ENCODE measurements at places on chromosomes 7 and 10. TPM values are rescaled to one million over a fixed set of nuclear protein-coding genes. Genes with fewer than 3 reads are reported as not detected.

GRCh38 chr10:77865580-77866324, 60.8 kb downstream of the DLG5 start:
- no peak for DNase-seq

DNA sequence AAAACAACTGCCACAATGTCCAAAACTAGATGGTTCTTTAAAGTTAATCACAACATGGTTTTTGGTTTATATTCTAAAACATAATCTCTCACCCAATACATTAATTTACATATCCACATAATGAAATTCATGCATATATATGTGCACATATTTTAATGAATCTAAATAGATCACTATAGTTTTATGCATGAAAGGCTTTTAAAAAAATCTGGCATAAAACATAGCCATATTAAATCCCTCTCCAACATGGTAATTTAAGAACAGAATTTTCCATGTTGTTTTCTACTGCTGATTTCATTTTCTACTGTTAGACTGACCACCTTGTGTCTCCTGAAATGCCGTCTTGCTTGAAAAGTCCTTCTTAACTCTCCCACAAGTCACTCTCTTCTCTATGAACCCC, 196.1 kb upstream of the AOAH start:
- DNase-seq = no peak

DNA sequence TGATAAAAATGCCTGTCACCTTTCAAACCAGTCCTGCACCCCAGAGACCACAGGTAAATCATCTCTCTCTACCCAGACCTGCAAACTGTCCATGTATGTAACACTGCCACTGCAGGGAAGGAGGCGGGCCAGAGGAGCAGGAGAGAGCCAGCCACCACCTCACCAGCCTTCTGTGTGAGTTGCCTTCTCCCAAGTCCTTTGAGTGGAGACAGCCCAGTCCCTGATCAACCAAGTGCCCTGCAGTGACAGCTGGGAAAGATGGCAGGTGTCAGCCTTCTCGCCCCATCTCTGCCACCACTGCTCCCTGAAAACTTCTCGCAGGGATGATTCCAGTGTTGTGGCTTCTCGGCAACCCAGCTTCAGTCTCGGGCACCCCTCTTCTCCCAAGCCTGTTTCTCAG, 42.4 kb downstream of the MTURN start:
- DNase-seq = no peak

DNA sequence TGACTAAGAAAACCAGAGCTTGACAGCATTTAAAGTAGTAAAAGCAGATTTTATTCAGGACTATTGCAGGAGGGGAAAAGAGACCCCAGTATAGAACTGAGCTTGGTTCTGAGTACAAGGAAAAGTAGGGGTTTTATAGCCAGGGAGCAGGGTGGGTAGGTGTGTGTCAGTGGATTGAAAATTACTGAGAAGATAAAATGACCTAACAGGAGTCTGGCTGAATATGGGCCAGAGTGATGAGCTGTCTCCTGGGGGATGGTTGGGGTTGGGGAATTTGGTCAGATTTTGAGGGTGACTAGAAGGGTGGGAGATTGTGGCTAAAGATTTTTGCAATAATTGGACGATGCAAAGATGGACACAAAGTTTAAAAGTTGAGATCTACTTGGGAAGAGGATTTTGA, 114.0 kb downstream of the ST7 start:
- no peak for DNase-seq

GRCh38 chr10:99598781-99599509, 21.3 kb downstream of the SLC25A28 start:
- DNase-seq = no peak

DNA sequence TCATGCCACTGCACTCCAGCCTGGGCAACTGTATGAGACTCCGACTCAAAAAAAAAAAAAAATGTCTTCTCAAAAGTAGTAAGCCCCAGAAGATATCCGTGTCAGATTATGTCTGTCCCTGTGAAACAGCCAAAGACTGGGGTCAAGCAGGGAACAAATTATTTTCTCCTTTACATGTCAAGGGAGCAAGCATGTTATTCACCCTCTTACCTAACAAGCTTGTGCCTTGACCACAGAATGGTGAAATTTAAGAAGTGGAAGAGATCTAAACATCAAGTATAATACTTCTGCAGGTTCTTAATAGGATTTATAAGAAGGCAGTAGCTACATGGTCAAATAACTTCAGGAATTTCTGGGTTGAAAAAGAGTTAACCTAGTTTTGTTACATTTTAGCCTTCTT, 187.9 kb downstream of the ZNF365 start:
- no peak for DNase-seq

The BLNK gene
- total RNA-seq = 0.66 TPM

The ANKRD1 gene
- total RNA-seq = 5,476 TPM

DNA sequence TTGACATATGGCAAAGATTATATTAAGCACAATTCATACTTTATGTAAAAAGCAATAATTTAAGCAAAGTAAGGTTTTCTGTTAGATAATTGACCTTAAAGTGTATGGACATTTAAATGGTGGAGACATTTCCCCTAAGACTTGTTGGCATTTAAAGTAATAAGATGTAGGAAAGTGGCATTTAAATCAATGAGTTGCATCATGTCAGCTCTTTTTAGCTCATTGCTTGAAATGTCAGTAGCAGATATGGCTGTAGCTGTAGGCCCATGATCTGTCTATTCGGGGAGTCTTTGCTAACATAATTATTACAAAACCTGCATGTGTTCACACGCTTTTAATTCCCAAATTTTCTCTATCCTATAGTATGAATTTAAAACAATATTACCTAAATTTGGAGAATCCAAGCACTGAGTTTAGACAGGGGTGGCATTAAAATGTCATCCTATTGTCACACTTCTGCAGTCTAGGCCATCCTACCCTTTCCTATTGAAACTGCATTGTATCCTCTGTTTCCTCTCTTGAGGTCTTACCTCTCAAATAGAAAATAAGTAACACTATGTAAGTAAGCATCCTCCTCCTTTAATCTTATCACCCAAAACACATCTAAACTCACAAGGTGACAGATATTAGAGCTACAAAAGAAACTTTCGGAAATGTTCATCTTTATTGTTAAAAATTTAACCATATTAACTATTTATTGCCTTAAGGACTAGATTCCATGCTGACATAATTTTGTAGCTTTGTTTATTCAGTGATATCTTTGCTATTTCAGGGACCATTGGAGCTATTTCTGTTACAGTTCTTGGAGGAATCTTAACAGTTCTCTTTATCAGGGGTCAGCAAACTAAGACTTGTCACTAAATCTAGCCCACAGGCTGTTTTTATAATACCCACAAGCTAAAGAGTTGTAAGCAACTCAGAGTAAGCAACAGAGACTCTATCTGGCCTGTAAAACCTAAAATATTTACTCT, 91.2 kb downstream of the LCOR start:
- DNase-seq = no peak

GRCh38 chr7:147894271-147894670, 696.3 kb upstream of the C7orf33 start:
- no peak for DNase-seq

GRCh38 chr10:126073606-126074005, 177.2 kb downstream of the FANK1 start:
- DNase-seq = no peak

GRCh38 chr7:3712841-3713240, 411.8 kb downstream of the SDK1 start:
- DNase-seq = no peak

DNA sequence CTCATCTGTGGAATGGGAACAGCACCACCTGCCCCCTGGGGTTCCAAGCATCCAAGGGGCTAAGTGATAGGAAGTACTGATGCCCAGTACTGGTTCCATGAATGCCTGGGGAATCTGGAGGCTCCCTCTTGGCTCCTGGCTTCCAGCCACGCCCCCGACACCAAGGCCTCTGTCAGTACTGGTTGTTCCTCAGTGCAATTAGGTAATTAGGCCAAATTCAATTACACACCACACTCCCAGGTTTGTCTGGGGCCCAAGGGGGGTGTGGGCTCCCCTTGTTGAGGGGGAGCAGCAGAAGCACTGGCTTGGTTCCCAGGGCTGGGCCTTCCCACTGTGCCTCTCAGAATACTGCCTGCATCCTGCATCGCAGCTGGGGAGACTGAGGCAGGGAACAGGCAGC, 114.4 kb upstream of the PPIF start:
- DNase-seq = no peak

GRCh38 chr10:78458983-78459638, 425.4 kb downstream of the RPS24 start:
- DNase-seq = no peak

DNA sequence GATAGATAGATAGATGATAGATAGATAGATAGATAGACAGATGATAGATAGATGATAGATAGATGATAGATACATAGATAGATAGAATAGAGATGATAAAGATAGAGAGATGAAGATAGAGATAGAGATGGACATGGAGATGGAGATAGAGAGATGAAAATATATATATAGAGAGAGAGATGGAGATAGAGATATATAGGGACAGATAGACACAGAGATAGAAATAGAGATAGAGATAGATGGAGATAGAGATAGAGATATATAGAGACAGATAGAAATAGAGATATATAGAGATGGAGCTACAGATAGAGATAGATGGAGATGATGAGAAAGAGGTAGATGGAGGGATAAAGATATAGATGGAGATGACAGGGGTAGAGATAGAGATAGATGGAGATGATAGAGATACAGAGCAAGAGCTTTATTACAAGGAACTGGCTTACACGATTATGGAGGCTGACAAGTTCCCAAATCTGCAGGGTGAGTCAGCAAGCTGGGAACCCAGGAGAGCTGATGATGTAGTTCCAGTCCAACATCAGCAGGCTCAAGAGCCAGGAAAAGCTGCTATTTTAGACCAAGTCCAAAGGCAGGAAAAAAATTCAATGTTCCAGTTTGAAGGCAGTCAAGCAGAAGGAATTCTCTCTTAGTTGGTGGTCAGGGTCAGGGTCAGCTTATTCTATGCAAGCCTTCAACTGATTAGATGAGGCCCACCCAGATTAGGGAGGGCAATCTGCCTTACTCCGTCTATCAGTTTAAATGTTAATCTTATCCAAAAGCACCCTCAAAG, 37.1 kb downstream of the CAV1 start:
- no peak for DNase-seq

DNA sequence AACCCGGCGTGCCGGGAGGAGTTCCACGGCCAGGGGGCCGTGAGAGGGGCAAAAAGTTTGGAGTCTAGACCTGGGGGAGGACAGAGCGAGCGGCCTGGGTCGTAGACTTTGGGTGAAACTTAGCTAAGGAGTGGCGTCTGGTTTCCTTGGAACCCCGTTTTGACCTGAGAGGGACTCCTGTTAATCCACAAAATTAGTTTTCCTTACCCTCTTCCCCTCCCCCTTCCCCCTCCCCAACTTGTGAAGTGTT, 574 bp downstream of the MARCHF5 start:
- DNase-seq = no peak

DNA sequence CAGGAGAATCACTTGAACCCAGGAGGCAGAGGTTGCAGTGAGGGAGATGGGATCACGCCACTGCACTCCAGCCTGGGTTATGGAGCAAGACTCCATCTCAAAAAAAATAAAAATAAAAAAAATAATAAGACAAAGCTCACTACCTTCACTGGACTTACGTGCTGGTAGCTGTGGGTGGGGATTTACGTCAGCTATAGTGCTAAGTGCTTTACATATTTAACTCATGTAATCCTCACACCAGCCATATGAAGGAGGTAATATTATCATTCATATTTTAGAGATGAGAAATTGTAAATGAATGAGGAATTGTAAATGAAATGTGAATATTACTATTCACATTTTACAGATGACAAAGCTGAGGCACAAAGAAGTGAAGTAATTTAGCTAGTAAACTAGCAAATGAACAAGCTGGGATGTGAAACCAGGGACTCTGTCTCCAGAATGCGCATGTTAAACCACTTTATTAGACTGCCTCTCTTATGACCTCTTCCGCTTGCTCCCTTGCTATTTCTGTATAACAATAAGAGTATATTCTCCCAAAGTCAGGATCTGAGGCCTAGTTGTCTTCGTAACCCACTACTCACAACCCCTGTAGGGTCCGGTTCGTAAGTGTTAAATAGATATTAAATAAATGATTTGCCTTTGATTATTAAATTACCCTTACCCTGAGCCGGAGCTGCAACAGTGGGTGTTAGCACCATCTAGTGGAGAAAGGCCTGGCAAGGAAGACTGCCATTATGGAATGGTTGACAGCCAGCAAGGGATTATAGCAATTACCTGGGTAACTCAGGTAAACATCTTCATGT, 70.2 kb downstream of the HTR7 start:
- no peak for DNase-seq

Measured in heart right ventricle (tissue), 16 donors.